ENCODE measurements at places on chromosomes 7 and 10.

- no peak for DNase-seq
These were observed 198.5 kb upstream of the TMEM196 start for GRCh38 chr7:19971956-19972355.

GRCh38 chr7:147984265-147984664 lies 606.3 kb upstream of the C7orf33 start:
- no peak for DNase-seq

DNA sequence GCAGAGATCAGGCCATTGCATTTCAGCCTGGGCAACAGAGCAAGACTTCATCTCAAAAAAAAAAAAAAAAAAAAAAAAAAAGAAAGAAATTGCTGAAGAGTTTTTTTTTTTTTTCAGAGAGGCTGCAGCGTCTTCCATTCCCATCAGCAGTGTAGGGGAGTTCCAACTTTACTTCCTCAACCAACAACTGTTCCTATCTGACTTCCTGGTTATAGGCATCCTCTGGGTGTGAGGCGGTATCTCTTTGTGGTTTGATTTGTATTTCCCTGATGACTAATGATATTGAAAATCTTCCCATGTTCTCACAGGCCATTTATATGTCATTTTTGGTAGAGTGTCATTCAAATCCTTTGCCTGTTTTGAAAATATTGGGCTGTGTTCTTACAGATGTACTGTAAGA lies 40.2 kb downstream of the PRTFDC1 start:
- DNase-seq, result no peak

GRCh38 chr10:43689618-43689954 lies 40.9 kb upstream of the ZNF32 start:
- no peak for DNase-seq

DNA sequence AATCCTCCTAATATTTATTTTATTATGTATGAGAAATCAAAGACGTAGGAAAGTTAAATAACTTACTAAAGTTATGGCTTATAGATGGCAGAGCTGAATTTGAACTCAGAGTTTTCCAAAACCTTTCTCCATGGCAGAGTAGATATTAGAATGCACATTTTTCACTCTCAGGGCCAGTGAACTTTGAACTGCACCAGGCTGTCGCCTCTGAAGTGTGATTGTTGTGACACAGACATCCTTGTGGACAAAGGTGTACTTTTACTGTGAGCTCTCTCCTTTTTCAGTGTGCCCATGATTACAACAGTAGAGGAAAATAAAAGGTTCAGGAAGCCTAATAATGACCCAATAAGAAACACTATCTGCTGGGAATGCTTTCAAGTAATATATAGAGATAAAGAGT lies 29.1 kb downstream of the TES start:
- DNase-seq, result no peak

DNA sequence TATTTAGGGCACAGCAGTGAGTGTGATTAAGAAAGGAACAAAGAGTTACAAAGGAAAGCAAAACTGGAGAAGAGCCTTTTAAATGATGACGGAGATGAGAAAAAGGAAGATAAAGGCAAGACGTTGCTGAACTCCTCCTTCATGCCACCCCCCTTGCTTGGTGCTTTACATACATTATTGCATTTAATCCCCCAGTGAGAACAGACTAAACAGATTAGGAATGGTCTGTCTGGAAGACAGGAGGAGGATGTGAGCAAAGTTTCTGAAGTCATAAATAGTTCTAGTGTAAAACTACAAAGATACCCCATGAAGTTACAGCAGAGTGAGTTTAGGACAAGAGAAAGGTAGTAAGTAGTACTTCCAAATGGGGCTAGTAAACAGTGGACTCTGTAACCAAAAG lies 113.5 kb downstream of the PLCE1 start:
- no peak for DNase-seq

DNA sequence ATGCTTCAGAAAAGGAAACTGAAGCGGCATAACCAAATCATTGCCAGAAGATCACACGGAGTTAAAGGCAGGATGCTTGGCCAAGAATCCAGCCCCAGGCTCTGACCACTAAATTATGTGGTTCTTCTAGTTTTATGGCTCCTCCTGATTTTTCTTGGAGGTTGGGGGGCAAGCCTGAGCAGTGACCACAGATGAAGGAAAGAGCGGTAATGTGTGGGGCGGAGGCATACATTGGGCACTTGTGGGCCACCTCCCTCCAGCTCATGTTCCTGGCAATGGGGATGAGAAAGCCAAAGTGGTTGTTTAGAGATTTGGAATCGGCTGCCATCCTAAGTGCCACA lies 3.2 kb downstream of the TRPV6 start:
- no peak for DNase-seq

GRCh38 chr7:100965723-100966541 lies 3.4 kb upstream of the MUC12 start:
- DNase-seq, result no peak

GRCh38 chr7:116575853-116576252 lies 51.0 kb downstream of the CAV1 start:
- DNase-seq, result no peak

- DNase-seq, result no peak
These were observed 23.5 kb downstream of the YKT6 start for GRCh38 chr7:44224080-44224973.

DNA sequence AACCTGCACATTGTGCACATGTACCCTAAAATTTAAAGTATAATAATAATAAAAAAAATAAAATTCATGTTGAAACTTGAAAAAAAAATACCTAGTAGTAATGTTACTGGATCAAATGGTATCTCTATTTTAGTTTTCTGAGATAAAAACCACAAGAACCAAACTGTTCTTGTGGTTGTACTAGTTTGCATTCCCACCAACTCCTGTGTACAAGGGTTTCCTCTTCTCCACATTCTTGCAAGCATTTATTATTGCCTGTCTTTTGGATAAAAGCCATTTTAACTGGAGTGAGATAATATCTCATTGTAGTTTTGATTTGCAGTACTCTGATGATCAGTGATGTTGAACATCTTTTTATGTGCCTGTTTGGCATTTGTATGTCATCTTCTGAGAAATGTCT lies 177.7 kb downstream of the KIF20B start:
- no peak for DNase-seq

- DNase-seq, result no peak
These were observed 227.8 kb upstream of the BMPER start for GRCh38 chr7:33677556-33677955.

DNA sequence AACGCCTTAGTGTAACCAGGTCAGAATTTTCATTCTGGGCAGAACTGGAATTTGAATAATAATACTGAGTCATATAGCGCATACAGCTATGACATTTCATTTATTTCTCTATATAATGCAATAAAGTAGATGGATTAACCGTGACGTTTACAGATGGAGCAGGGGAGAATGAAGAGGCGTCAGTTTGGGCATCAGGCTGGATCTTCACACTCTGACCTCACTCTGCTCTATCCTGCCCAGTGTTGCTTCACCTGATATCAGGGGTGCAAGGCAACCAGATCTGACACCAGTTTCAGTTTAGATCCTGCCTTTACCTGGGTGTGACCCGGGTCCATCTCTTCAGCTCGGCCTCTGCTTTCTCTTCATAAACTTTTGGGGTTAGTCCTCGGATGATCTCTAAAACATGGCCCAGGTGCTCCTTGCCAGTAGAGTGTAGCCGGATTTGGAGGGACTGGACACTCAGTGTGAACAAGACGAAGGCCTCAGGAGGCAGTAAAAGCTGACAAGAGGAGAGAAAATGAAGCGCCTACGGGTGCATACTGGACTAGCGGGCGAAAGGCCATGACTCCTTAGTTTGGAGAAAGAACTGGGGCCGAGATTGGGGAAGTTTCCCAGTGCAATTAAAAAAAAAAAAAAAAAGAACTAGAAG lies 1.4 kb upstream of the ZYX start:
- DNase-seq, result no peak

DNA sequence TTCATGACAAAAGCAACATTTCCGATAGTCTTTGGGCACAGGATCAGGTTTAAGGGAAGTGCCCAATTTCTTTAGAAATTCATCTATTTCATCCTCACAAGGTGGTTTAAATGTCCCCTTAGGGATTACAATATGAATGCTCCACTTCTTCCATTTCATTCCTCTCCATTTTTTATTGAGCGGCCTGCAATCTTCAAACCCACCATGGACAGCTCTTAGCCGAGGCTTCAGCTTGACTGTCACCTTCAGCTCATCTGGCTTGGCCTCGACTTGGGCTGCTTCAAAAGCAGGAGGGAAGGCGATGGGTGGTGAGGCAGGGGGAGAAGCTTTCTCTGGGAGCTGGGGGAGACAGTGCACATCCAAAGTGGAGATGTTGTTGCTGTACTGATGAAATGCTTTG lies 123.2 kb downstream of the GALNT11 start:
- DNase-seq, result no peak

GRCh38 chr7:122600630-122601029 lies 98.3 kb downstream of the RNF133 start:
- DNase-seq, result no peak

GRCh38 chr7:77935652-77936348 lies 137.2 kb downstream of the PHTF2 start:
- DNase-seq, result no peak

DNA sequence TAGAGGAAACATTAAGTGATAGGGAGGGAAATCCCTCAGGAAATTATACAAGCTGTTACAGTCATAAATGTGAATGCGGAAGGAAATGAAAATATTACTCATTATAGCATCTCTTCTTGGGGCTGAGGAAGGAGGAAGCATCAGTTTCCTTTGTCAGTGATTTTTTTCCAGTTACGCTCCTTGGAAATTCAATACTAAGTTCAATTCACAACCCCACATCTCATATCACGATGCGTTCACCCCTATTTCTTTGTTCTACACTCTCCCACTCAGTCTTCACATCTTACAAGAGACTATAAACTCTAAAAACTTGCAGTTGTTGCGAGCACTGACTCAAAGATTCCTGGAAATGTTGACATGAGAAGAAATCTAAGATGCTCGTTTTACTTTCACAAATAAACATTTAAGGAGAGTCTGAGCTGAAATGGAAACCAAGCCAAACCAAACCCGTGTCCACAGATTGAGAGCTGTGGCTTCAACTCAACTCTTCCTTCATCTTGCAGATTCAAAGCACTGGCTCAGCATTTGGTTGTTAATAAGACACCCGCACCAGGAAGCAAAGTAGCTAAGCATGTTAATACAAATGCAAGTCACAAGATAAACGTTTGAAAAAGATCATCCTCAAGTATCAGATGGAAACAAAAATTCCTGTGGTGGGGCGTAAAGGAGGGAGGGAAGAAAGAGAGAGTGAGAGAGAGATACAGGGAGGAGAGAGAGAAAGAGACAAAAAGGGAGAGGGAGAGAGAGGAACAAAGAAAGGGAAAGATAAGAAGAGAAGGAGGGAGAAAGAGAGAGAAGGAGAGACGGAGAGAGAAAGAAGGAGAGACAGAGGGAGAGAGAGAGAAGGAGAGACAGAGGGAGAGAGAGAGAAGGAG lies 150.0 kb upstream of the RSU1 start:
- DNase-seq, result no peak

- DNase-seq, result no peak
These were observed 12.1 kb downstream of the KCNH2 start for GRCh38 chr7:150966002-150966401.

- DNase-seq, result no peak
These were observed 66.6 kb downstream of the HTR5A start for GRCh38 chr7:155136619-155137243.

DNA sequence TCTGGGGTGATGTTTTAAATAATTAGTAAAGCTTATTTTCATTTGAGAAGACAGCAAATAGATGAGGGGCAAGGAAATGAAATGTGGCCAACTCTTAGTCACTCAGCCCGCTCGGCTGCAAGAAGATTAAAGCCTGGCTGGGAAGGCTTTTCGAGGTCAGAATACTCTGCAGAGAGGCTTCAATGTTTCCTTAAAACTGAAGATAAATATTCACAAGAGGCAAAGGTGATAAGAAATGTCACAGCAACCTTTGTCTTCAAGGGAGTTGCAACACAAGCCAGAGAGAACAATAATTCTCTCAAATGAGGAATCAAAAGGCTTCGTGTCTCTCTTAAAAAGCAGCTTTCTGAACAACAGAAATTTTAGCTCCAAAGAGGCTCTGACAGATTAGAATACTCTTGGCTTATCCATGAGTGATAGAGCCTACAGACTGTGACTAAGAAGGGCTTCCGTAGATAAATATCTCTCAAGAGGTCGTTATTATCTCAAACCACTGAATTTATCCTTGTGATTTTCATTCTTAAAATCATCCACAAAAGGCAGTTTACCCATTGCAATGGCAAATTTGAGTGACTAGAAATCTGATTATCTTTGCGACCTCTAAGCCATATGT lies 92.5 kb downstream of the KLF6 start:
- DNase-seq, result no peak

DNA sequence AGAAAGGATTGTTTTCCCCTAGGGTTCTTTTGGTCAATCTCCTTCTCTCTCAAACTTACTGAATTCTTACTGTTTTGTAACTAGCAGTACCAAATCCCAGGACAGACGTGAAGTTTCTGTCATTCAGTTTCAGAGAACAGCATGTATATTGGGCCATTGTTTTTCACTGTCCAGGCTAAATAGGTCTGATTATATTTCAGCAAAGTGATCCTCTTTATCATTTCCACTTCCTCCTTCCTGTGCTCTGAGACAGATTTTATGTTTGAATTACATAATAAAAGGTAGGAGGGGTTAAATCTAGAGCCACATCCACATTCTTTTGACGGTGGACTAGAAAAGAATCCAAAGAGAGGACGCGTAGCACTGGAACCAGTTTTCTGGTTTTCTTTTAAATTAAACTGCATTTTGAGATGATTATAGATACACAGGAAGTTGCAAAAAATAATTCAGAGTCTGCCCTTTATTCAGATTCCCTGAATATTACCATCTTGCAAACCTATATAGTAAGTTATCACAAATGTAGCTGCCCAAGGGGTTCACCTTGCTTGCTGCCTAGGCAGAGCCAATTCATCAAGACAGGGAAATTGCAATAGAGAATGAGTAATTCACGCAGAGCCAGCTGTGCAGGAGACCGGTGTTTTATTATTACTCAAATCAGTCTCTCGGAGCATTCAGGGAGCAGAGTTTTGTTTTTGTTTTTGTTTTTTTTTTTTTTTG lies 40.1 kb downstream of the AKR1E2 start:
- no peak for DNase-seq

DNA sequence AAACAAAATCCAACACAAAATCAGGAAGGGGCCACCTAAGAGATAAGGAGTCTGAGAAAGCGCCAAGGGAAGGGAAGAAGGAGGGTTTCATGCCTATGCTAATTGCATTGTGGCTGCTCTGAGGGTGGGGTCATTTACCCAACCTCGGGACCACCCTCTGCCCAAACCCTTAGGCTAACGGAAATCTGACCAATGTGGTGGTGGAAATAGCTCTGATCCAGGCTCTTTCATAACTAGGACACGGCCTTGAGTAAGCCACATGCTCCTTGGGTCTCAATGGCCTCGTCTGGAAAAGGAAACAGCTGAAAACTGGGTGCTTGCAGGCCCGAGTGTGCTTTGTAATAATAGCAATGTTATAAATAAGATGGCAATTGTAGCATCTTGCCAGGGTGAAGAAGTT lies 14.9 kb upstream of the SRGN start:
- DNase-seq, result no peak

GRCh38 chr7:116500078-116500853 lies 728 bp downstream of the CAV2 start:
- DNase-seq, result peak; percentile 79

- DNase-seq, result no peak
These were observed 293.3 kb upstream of the KLF14 start for GRCh38 chr7:131027287-131027773.
